ENCODE measurements at places on chromosomes 3 and 15. TPM values are rescaled to one million over a fixed set of nuclear protein-coding genes. Genes with fewer than 3 reads are reported as not detected.

DNA sequence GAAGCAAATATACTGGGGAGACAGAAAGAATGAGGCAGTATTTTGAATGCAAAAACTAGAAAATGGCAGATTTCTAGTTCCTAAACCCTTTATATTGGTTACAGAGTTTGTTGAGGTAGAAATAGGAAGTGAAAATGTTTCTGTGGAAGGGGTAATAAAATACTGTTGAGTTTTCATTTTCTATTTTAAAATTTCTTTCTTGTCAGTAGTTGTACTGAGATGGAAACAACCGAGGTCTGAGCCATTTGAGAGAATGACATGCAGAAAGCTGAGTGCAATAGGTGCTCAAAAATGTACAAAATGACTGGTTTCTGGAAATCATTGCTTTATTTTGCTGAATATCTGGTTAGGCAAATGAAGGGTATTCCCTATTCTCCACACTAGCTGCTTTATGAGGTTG, 361.4 kb downstream of the CHL1 start:
- H3K4me1 ChIP-seq: no peaks in the 10 kb centered on the region
- no peaks in the 10 kb centered on the region for H3K36me3 ChIP-seq
- H3K27ac ChIP-seq: no peak overlapping the region
- H3K27me3 ChIP-seq: no peaks in the 10 kb centered on the region

DNA sequence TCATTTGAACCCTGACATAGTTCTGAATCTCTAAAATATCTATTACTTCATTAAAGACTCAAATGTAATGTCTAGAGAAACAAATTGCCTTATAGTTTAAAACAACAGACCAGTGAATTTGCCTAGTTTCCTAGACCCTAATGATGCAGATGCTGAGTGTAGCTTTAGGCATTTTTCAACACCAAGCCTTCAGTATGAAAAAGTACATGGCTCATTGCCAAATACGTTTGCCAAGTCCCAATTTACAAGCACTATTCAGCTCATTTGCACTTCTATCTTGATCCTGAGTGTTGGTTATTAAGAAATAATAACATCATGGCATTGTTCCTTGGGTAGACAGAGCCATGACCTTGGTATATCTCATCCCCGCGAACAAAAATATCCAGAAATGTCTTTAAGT, 46.8 kb downstream of the EOMES start:
- no peaks in the 10 kb centered on the region for H3K4me1 ChIP-seq
- H3K27me3 ChIP-seq: peaks cover 25% of the 10 kb centered on the region
- H3K36me3 ChIP-seq: no peaks in the 10 kb centered on the region
- no peak for DNase-seq
- H3K4me3 ChIP-seq: no peak overlapping the region

DNA sequence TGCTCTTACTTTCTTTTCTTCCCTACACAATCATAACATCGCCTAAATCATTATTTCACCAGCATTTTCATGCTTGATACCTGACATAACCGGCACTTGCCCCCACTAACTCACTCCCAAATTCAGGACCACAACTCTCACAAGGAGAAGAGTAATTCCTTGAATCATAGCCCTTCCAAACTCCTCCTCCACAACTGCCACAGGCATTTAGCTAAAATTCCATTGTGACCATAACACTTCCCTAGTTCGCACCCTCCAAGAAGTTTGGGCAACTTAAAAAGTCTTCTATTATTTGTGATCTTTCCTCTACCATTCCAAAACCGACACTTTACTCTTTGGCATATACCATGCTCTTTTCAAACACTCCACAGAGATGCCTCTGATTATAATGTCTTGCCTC, 59.4 kb upstream of the XRN1 start:
- no peaks in the 10 kb centered on the region for H3K4me1 ChIP-seq
- no peaks in the 10 kb centered on the region for H3K27me3 ChIP-seq
- DNase-seq: no peak

GRCh38 chr3:102031834-102032233, 182.5 kb downstream of the NFKBIZ start:
- H3K27ac ChIP-seq: no peak overlapping the region
- H3K4me3 ChIP-seq: no peak overlapping the region
- no peaks in the 10 kb centered on the region for H3K36me3 ChIP-seq
- no peaks in the 10 kb centered on the region for H3K4me1 ChIP-seq

GRCh38 chr15:56339594-56339993, 25.6 kb upstream of the TEX9 start:
- DNase-seq: no peak
- no peak overlapping the region for H3K27ac ChIP-seq
- H3K4me1 ChIP-seq: peaks cover 6% of the 10 kb centered on the region
- H3K36me3 ChIP-seq: no peaks in the 10 kb centered on the region
- H3K4me3 ChIP-seq: no peak overlapping the region

- H3K4me1 ChIP-seq: peaks cover 6% of the 10 kb centered on the region
- peaks cover 16% of the 10 kb centered on the region for H3K27me3 ChIP-seq
- H3K36me3 ChIP-seq: no peaks in the 10 kb centered on the region
- H3K27ac ChIP-seq: no peak overlapping the region
- DNase-seq: peak; percentile 89
Observed at GRCh38 chr3:50189274-50189673, 2.1 kb upstream of the GNAT1 start.

- no peak overlapping the region for H3K4me3 ChIP-seq
- peaks cover 49% of the 10 kb centered on the region for H3K27me3 ChIP-seq
- no peaks in the 10 kb centered on the region for H3K36me3 ChIP-seq
- peaks cover 13% of the 10 kb centered on the region for H3K4me1 ChIP-seq
- no peak overlapping the region for H3K27ac ChIP-seq
- no peak for DNase-seq
Observed at GRCh38 chr15:74431645-74432044, 2.1 kb downstream of the SEMA7A start.

- H3K27me3 ChIP-seq: no peaks in the 10 kb centered on the region
- no peaks in the 10 kb centered on the region for H3K4me1 ChIP-seq
- no peaks in the 10 kb centered on the region for H3K36me3 ChIP-seq
Observed at GRCh38 chr3:112371569-112371968, 38.6 kb downstream of the CD200 start.

- H3K4me3 ChIP-seq: no peak overlapping the region
- H3K4me1 ChIP-seq: no peaks in the 10 kb centered on the region
- H3K27me3 ChIP-seq: no peaks in the 10 kb centered on the region
- H3K27ac ChIP-seq: no peak overlapping the region
Observed at GRCh38 chr3:193502871-193503270, 51.8 kb downstream of the ATP13A4 start.

GRCh38 chr3:191762323-191762960, 301.5 kb downstream of the PYDC2 start:
- no peak overlapping the region for H3K4me3 ChIP-seq
- DNase-seq: peak; percentile 31
- H3K27ac ChIP-seq: no peak overlapping the region
- H3K36me3 ChIP-seq: no peaks in the 10 kb centered on the region

- peak; percentile 6 for DNase-seq
- peak overlapping the region; percentile 94 for H3K4me3 ChIP-seq
- H3K36me3 ChIP-seq: peaks cover 10% of the 10 kb centered on the region
- H3K4me1 ChIP-seq: peaks cover 15% of the 10 kb centered on the region
- H3K27me3 ChIP-seq: no peaks in the 10 kb centered on the region
Observed at GRCh38 chr3:101850246-101851051, 1.1 kb downstream of the NFKBIZ start.

DNA sequence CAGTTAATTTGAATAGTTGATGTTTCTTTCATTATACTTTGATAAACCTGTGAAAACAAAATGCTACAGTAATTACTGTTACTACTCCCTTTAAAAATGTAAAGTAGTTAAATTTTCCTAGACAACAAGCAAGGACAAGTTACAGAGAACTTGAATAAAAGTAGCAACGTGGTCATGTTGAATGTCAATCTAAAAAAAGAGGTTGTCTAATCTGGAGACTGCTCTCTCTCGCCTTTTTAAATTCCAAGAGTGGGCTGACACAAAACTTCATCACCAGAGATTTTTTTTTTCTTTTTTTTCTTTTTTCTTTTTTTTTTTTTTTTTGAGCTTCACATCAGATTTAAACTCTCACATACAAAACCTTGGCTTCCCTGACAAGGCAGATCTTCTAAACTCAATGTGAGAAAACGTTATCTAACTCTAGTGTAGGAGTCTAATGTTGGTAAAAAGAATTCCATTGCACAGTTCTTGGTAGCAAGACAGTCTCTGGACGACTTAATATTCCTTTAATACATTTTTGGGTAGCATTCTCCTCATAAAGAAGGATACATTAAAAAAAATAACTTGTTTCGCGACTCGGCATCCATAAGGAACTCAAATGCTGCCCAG, 4.1 kb downstream of the FOXP1 start:
- H3K27me3 ChIP-seq: peaks cover 14% of the 10 kb centered on the region
- H3K27ac ChIP-seq: no peak overlapping the region
- no peak overlapping the region for H3K4me3 ChIP-seq
- no peak for DNase-seq
- H3K36me3 ChIP-seq: no peaks in the 10 kb centered on the region
- H3K4me1 ChIP-seq: peaks cover 22% of the 10 kb centered on the region

GRCh38 chr3:65924762-65925161, 114.0 kb downstream of the MAGI1 start:
- DNase-seq: no peak
- H3K27ac ChIP-seq: no peak overlapping the region
- H3K27me3 ChIP-seq: no peaks in the 10 kb centered on the region
- H3K4me1 ChIP-seq: peaks cover 16% of the 10 kb centered on the region

GRCh38 chr3:161637559-161637958, 141.0 kb downstream of the OTOL1 start:
- no peaks in the 10 kb centered on the region for H3K4me1 ChIP-seq
- no peaks in the 10 kb centered on the region for H3K27me3 ChIP-seq
- H3K4me3 ChIP-seq: no peak overlapping the region

- H3K4me1 ChIP-seq: no peaks in the 10 kb centered on the region
- H3K27ac ChIP-seq: no peak overlapping the region
- no peak for DNase-seq
- peaks cover 8% of the 10 kb centered on the region for H3K36me3 ChIP-seq
- no peak overlapping the region for H3K4me3 ChIP-seq
Observed at GRCh38 chr3:179236669-179237301, 14.1 kb downstream of the KCNMB3 start.

DNA sequence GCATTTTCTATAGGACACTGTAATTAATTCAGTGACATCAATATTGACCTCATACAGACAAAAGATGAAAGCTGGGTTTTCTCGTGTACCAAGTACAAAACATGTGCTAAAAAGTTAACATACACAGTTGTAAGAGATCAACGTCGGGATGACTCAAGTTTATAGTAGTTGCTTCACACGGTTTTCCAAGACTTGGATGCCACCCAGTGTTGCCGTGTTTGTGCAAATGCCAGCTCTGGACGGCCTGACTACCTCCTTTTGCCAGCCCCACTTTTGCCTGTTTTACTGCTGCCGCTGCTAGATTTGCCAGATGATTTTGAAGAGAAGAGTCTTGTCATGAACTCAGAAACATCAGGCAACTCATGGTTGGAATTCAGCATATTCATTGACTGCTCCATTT, 17.6 kb downstream of the EMC7 start:
- DNase-seq: no peak
- peaks cover 7% of the 10 kb centered on the region for H3K36me3 ChIP-seq
- H3K27me3 ChIP-seq: no peaks in the 10 kb centered on the region
- H3K27ac ChIP-seq: no peak overlapping the region
- no peak overlapping the region for H3K4me3 ChIP-seq

- no peak overlapping the region for H3K27ac ChIP-seq
- peak; percentile 80 for DNase-seq
- H3K27me3 ChIP-seq: no peaks in the 10 kb centered on the region
- no peaks in the 10 kb centered on the region for H3K36me3 ChIP-seq
- H3K4me1 ChIP-seq: peaks cover 7% of the 10 kb centered on the region
- H3K4me3 ChIP-seq: no peak overlapping the region
Observed at GRCh38 chr3:99532246-99532645, 106.1 kb upstream of the COL8A1 start.

DNA sequence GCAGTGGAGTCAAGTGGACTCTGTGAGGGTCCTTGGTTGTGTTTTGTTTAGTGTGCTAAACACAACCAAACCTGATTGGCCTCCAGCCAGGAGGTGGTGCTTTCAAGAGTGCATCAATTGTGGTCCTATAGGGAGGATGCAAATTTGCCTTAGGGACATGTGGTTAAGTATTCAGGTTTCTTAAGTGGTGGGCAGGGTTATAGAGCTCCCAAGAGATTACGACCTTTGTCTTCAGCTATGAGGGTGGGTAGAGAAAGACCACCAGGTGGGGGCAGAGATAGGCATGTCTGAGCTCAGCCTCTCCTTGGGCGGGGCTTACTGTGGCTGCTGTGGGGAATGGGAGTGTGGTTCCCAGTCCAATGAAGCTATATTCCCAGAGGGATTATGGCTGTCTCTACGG, 186.6 kb downstream of the SQOR start:
- no peaks in the 10 kb centered on the region for H3K4me1 ChIP-seq
- no peak overlapping the region for H3K27ac ChIP-seq
- no peaks in the 10 kb centered on the region for H3K27me3 ChIP-seq
- DNase-seq: no peak

- no peak for DNase-seq
- peaks cover 15% of the 10 kb centered on the region for H3K4me1 ChIP-seq
- H3K27ac ChIP-seq: no peak overlapping the region
- H3K4me3 ChIP-seq: no peak overlapping the region
- no peaks in the 10 kb centered on the region for H3K27me3 ChIP-seq
Observed at GRCh38 chr3:124397088-124397487, 333.2 kb upstream of the UMPS start.

GRCh38 chr15:22811640-22812039, 25.2 kb downstream of the NIPA1 start:
- no peak overlapping the region for H3K4me3 ChIP-seq
- peak; percentile 54 for DNase-seq
- H3K27ac ChIP-seq: no peak overlapping the region
- no peaks in the 10 kb centered on the region for H3K36me3 ChIP-seq
- no peaks in the 10 kb centered on the region for H3K27me3 ChIP-seq
- no peaks in the 10 kb centered on the region for H3K4me1 ChIP-seq

- no peak for DNase-seq
- no peaks in the 10 kb centered on the region for H3K27me3 ChIP-seq
Observed at GRCh38 chr15:74193905-74194304, 8.7 kb downstream of the STRA6 start.

DNA sequence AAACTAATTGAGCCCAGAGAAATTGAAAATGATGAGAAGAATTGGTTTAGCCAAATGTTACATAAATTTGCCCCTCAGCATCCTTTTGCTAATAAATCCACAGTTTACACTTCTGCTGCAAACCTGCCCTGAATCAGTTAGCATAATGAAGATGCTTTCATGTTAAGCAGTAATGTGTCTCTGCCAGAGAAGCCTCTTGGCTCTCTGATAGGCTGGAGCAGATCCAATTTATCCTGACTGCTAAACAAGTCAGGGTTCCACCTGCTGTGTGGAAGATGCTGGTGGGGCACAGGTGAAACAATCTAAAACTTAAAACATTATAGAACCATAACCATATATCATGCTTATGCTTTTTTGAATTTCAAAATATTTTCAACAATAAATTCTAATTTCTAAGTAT, 946.8 kb downstream of the OTOL1 start:
- DNase-seq: no peak
- H3K4me3 ChIP-seq: no peak overlapping the region
- H3K4me1 ChIP-seq: no peaks in the 10 kb centered on the region
- H3K36me3 ChIP-seq: no peaks in the 10 kb centered on the region
- no peak overlapping the region for H3K27ac ChIP-seq

The P2RY1 gene
- 3.9 TPM for total RNA-seq

The NTRK3 gene
- total RNA-seq: 2.4 TPM

The SLC12A1 gene
- not detected for total RNA-seq

The TRPM1 gene
- total RNA-seq: not detected

The XCR1 gene
- not detected for total RNA-seq

The CCDC54 gene
- total RNA-seq: not detected

The IL20RB gene
- 2.0 TPM for total RNA-seq

The CSTA gene
- not detected for total RNA-seq

The ZNF80 gene
- total RNA-seq: not detected

The SEMA5B gene
- total RNA-seq: 10.1 TPM

The MYLK gene
- total RNA-seq: 28.4 TPM

All from neural progenitor cell (in vitro differentiated cells).